ENCODE measurements at places on chromosomes 13 and 19.
A peak's percentile ranks its signal among the peaks of the same experiment; 100 is the strongest.

GRCh38 chr19:5913739-5914357 is at the start of gene CAPS:
Gene CAPS, plus strand, starts transcription at chr19:5914254. Its CDS starts 153 bp downstream, at chr19:5914407.
- peak; percentile 86 for DNase-seq

DNA sequence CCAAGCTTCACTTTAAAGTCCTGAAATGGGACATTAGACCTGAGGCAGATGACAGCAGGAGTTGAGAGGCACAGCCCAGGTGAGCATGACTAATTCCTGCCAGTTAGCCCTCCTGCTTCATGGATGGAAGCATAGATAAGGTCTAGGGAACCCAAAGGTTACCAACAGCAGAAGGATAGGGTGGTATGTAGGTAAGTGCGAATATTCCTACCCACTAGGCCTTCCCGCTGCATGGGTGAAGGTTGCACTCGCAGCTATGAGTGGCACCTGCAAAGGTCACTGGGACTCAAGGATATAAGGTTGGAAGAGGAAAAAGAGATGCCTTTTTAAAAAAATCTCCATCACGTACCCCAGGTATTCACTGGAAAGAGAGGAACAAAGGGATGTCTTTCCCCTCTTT is 12.2 kb upstream of the MLLT1 start:
- no peak for DNase-seq

GRCh38 chr19:7904074-7905020 is 670 bp downstream of the MAP2K7 start:
- DNase-seq: peak; percentile 79

DNA sequence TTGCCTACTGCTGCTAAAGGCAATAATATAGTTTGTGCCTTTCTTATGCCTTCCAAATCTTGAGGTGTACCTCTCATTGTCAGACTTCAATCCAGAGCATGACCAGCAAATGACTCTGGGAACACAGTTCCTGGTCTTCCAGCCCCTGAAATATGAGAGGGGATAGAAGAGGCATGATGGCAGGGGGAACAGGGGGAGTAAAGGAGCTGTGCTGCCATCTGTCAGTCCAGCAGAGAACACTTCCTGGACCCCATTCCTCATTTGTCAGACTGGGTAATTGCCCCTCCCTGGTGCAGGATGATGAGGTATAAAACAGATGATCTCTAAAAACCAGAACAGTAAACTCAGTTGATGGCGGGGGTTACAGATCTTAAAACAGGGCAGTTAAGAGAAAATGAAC is 618.7 kb downstream of the DIAPH3 start:
- no peak for DNase-seq

DNA sequence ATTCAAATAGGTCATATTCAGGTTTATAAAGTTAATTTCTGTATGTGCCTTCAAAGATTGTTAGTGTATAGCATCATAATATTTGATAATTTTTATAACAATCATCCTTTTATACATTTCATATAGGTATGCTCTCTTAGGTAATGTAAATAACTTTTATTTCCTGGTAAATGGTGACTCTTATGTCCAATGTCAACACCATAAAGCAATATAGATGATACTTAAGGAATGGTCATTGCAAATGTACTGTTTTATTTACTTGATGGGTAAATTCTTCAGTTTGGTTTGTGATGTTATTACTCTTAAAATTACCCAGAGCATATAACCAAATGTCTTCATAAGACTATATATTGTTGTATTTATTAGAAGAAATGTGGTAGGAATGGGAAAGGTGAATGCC is 928.7 kb downstream of the PCDH9 start:
- DNase-seq: no peak

- DNase-seq: no peak
Observed at GRCh38 chr13:45162821-45163220, 38.0 kb downstream of the KCTD4 start.

- DNase-seq: peak; percentile 79
Observed at GRCh38 chr19:12757544-12758274, 6.1 kb downstream of the BEST2 start.

- no peak for DNase-seq
Observed at GRCh38 chr19:33641261-33641660, 19.5 kb downstream of the CHST8 start.

- no peak for DNase-seq
Observed at GRCh38 chr13:73721571-73721970, 412.6 kb downstream of the KLF12 start.

GRCh38 chr19:57655443-57655842 is 13.3 kb upstream of the ZSCAN4 start:
- DNase-seq: no peak

GRCh38 chr19:34888091-34888490 is 38.6 kb upstream of the ZNF30 start:
- no peak for DNase-seq

DNA sequence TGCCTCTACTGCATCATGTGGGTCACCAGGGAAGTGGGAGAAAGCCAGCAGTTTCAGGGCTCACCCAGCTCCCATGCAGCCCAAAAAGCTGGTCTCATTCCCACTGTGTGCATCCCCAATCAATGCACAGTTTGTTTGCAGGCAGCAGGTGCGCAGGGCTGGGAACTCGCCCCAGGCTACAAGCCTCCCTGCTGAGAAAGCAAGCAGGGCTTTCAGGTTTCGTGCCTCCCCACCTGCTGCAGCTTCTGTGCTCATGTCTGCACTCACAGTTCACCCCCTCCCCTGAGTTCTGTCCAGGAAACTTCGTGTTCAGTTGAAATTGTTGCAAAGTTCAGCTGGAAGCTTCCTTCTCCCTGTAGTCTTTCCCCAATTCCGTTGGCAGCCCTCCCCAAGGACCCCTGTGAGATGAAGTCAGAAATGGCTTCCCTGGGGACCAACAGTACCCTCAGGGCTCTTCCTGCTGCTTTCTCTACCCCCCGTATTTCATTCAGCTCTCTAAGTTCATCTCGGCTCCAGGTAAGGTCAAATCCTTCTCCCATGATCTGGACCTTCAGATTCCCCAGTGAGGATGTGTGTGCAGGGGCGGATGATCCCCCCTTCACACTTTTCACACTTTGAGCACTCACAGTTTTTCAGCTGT is 10.3 kb upstream of the KLK3 start:
- no peak for DNase-seq

DNA sequence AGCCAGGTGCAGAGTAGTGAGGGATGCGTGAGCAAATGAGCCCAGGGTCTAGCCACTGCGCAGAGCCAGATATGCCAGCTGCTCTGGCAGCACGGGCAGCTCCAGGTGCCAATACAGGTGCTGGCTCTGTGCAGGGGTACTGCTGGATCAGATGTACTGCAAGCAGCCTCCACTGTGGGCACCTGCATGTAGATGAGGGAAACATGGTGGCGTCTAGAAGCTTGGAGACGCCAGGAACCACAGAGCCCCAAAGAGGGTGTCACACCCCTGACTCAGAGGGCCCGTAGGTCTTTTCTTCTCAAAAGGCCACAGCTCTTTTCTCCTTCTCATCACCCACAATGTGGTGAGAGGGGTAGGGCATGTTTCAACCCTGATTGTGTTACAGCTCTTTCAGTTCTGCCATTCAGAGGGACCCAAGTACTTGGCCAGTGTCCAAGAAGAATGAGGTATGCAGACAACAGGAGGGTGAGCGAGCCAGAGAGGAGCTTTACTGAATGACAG is 244.4 kb upstream of the SLITRK1 start:
- DNase-seq: no peak

DNA sequence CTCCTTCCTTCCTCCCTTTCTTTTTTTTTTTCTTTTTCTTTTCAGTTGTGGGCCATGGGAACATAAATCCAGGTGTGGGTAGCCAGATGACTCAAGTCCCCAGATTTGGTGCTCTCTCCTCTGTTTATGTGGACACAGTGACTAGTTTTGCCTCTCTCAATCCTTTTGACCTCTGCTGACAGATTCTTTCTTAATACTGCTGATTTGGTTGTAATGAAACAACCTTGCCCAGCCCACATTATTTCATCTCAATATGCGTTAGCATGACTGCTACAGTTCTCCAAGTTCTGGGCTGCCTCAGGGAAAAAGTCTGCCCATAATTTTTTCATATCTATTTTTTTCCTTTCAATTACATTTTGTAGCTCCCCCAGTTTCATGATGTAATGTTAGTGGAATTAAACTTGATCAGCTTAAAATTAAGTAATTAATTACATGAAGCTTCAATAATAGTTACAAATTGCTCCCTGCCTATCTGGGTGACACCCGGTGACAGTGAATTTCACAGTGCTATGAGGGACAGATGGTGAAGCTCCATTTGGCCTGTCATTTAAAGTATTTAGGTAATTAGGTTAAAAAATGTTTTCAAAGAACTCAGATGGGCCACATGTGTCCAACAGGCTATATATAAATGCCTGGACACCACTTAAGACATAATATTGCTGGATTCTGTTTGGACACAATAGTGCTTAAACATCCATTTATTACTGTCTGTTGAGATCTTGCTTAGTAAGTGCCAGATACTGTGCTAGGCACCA is 118.8 kb upstream of the FRY start:
- DNase-seq: no peak

DNA sequence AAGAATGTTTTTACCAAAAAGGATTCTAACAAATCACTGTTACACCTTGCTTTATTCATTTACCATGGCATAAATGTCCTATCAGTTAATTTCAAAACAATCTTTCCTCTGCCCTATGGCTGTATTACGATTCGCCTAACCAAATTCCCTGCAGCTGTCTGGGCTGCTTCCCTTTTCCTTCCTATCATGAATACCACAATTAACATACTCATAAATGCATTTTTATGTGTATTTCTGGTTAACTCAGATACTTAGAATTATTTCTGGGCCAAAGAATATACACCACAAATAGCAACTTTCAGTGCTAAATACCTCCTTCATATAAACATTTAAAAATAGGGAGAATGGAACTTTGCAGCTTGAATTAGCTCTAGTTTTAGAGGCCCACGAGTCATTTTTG is 30.4 kb downstream of the ANKRD10 start:
- DNase-seq: no peak

DNA sequence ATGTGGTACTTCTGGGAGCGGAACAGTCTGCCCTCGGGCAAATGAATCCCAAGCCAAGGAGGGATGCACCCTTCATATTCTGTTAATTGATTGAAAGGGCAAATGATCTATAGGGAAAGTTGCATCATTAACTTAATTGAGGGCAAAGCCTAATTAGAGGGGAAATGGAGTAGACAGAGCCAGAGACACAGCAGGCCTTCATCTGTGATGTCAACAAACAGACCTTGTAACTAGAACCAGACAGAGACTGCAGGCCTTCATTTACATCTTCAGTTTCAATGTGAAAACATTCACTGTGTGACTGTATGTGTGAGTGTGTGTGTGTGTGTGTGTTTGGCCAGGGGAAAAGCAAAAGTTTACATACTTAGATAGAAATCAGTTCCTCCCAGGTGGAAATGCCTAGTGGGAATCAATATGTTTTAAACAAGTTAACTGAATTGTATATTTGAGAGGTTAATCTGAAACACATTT is 126.4 kb downstream of the SPRY2 start:
- no peak for DNase-seq

- DNase-seq: no peak
Observed at GRCh38 chr13:48849515-48849914, 126.2 kb upstream of the FNDC3A start.

GRCh38 chr19:2722541-2723344 is 1.6 kb upstream of the DIRAS1 start:
- DNase-seq: no peak

- DNase-seq: no peak
Observed at GRCh38 chr19:17172624-17173345, 42.4 kb upstream of the USE1 start.

- DNase-seq: no peak
Observed at GRCh38 chr13:76556627-76557026, 329.6 kb downstream of the KCTD12 start.

- peak; percentile 58 for DNase-seq
Observed at GRCh38 chr19:1944088-1944915, 3.3 kb downstream of the CSNK1G2 start.

DNA sequence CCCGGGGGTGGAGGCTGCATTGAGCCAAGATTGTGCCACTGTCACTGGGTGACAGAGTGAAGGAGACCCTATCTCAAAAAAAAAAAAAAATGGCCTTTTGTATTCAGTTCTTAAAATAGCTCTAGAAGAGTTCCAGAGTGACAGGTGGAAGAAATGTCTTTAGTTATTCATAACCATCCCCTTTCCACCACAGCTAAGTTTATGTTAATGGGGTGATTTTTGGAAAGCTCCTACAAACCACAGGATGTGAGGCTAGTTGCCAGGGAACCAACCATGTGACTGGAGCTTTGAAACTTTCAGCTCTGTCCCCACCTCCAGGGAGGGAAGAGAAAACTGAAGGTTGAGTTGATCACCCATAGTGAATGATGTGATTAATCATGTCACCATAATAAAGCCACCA is 6.9 kb downstream of the ZNF490 start:
- no peak for DNase-seq

- DNase-seq: no peak
Observed at GRCh38 chr13:76892488-76892887, 6.3 kb upstream of the KCTD12 start.

GRCh38 chr19:7450243-7451223 is 38.3 kb downstream of the PEX11G start:
- no peak for DNase-seq

DNA sequence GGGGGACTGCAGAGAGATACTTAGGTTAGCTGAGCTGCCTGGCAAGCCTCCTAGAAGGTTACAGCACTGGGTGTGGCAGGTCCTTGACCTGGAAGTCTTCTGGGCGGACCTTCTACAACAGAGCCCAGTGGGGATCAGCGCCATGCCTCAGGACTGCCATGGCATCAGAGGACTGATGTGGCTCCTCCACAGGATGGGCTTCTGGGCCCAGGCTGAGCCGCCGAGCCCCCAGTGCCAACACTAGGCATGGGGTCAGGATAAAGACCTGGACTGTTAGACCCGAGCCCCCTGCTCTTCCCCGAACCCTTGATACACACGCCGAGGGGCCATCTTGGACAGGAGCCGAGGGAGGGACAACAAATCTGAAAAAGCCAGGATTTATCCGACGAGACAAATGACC is 64.0 kb upstream of the SOX21 start:
- no peak for DNase-seq

- DNase-seq: no peak
Observed at GRCh38 chr19:48619692-48620585, 633 bp downstream of the SPHK2 start.

- no peak for DNase-seq
Observed at GRCh38 chr13:57630661-57631595, 616 bp upstream of the PCDH17 start.

DNA sequence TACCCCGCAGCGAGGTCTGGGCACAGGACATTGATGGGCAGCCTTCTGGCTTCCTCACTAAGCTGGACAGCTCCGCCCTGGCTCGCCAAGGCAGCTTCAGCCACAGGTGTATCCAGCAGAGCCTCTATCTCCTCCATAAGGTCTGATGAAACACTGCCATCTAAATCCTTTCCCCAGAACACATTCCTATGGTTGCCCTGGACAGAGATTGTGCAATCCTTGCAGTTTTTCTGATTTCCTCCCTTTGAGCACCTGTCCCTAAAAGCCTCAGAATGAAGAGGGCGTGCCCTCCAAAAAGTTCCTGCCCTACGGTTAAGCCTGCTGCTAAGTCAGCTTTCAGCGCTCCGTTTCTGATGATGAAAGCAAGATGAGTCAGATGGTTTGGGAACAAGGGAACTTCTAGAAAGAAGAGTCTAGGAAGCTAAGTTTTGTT is 21.0 kb downstream of the CLEC4M start:
- no peak for DNase-seq

- peak; percentile 22 for DNase-seq
Observed at GRCh38 chr13:39144941-39145533, 106.8 kb downstream of the NHLRC3 start.

GRCh38 chr19:54023191-54023590 is 31.8 kb downstream of the CACNG6 start:
- DNase-seq: no peak

Measured in mucosa of descending colon (tissue), 3 donors.